ENCODE measurements at places on chromosomes 2 and 18. TPM values are rescaled to one million over a fixed set of nuclear protein-coding genes. Genes with fewer than 3 reads are reported as not detected.

The RAPGEF4 gene
- 0.51 TPM for polyA plus RNA-seq

GRCh38 chr2:239302083-239302807 is 98.6 kb downstream of the HDAC4 start:
- DNase-seq: no peak

DNA sequence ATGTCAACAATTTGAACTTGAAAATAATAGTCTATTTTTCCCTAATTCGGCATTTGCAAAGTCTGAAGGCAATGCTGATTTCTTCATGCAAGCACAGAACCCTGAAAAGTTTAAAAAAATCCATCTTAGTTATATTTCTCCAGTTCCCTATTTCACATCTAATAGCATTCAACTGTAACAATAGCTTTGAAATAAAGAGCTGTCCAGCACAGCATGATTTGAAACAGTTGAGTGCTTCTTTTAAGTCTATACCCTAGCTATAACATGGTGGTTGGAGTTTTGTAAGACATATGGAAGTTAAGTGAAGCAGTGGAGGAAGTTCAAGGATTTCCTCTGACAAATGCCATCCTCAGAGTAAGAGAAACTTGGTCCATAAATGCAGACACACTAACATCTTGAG is 691.9 kb downstream of the ERBB4 start:
- no peak for DNase-seq

DNA sequence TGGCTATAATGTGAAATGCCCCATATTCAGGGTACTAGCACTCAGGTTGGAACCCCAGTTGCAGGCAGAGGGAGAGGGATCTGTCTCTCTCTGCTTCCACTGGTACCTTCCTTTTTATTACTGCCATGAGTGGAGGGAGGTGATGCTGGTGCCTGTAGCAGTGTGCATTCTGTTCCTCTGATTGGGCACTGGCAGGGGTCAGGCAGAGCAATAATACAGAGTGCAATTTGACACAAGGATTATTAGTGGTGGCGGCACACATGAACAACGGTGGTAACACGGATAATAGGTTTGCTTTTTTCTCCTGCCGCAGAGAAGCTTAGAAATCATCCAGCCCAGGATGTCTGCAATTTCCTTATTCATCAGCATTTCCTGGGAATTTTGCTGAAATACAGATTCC is 525.7 kb downstream of the SLC4A3 start:
- DNase-seq: no peak

DNA sequence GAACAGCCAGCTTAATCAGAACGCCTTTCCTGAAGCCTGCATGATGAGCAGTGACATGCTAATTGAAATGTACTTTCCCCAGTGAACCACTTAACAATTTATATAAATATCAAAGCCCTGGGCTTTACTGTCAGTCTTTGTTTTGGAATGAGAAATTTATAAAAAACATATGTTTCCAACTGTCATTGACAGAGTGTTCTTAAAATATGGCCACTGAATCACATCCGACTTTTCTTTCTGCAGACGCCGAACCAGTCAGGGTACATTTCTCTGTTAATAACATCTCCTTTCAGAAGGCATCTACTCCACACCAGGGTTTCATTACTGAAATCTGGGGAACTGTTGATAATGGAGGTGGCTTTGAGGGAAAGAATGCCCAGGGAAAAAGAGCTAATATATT is 343.7 kb downstream of the INSIG2 start:
- no peak for DNase-seq

The SCYGR4 gene
- not detected for polyA plus RNA-seq

- peak; percentile 96 for DNase-seq
Measured at GRCh38 chr2:196601430-196602306, 37.8 kb upstream of the CCDC150 start.

DNA sequence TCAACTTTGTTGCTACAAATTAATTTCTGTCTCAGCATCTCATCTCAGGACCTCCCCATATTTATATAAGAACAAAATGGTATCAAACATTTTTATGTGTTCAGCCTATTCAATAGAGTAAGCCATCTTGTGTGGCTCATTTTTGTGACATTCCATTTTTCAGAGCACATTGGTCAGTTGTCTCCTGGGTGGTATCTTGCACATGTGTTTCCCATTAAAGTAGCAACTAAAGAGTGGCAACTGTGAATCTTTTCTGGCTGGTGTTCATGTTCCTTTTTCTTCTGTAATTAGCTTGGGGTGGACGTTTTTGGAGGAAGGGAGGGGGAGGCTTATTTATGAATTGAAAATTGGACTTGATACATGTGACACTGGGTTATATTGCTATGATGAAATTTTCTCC is 45.4 kb upstream of the EFEMP1 start:
- no peak for DNase-seq

The SERPINB7 gene
- polyA plus RNA-seq: 15.6 TPM

DNA sequence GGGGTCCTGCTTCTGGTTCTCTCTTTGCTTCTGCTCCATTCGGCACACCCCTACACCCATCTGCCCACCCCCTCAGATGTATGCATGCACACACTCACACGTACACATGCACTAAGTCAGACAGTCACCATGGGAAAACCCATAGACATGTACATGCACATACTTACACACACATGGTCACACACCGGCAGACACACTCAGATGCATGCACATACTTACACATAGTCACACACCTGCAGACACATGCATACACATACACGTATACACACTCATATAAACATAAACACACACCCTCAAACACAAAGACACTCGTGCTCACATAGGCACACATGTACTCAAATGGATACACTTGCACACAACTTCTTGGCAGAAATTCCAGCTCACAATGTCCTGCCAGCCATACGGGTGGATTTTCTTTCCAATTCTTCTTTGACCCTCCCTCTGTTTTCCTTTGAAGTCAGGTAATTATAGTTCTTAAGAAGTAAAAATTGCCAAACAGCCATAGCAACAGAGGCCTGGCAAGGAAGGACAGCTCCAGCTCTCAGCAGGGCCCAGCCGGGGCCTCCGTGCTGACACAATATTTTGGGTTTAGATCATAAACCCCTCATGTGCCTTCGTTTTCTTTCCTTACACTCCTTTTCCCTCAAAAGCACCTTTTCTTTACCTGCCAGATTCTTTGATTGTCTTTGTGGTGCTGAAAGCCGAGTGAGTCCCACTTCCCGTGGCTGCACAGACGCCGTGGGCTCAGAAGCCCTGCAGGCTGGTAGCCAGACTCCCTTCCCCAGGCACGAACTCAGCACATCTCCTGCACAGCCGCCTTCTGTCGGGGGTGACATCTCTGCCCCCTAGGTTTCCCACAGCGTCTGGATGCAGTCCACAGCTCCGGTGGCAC is 195.7 kb downstream of the ARL4C start:
- no peak for DNase-seq

GRCh38 chr2:241730671-241731293 is 3.6 kb upstream of the D2HGDH start:
- DNase-seq: no peak

- peak; percentile 80 for DNase-seq
Measured at GRCh38 chr18:76412010-76412817, 82.8 kb downstream of the ZNF516 start.
